Aorta (tissue), 5 donors: ENCODE measurements at places on chromosomes 3 and 15. TPM values are rescaled to one million over a fixed set of nuclear protein-coding genes. Genes with fewer than 3 reads are reported as not detected.

DNA sequence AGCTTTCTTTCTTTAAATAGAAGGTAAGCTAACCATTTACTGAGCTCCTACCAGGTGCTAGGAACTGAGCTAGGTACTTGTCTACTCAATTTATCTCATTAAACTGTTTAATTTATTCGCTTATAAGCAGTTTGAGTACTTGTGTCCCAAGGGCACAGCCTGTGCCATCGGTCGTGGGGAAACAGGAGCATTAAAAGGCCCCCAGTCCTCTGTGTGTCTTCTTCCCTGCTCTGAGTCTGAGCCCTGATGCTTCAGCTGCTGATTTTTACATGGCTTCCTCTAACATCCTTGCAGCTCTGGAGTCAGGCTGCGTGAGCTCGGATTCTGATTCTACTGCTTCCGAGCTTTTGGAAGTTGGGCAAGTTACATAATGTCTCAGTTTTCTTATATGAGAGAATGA lies 239.5 kb downstream of the EDEM1 start:
- H3K36me3 ChIP-seq = no peaks in the 10 kb centered on the region
- H3K4me1 ChIP-seq = no peaks in the 10 kb centered on the region
- no peak overlapping the region for H3K27ac ChIP-seq
- no peak overlapping the region for H3K4me3 ChIP-seq

DNA sequence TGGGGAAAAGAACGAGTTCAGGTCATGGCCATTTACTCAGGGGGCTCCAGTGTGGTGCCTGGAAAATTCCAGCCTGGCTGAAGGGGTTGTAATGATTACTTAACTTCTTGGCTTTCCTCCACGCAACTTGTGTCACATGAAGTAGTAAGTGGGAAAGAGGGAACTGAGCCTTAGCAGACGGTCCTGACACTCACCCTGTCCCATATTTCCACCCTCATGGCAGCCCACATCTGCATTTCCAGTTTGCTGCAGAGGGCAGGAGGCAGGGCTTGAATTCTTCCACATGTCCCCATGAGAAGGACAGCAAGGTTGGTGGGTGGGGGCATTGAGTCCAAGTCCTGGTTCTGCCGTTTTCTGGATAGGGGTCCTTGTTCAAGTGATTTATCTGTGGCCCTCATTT lies 7.8 kb upstream of the CAMP start:
- H3K27me3 ChIP-seq = no peaks in the 10 kb centered on the region
- no peak for DNase-seq
- H3K27ac ChIP-seq = no peak overlapping the region
- H3K4me1 ChIP-seq = peaks cover 2% of the 10 kb centered on the region
- H3K4me3 ChIP-seq = no peak overlapping the region

DNA sequence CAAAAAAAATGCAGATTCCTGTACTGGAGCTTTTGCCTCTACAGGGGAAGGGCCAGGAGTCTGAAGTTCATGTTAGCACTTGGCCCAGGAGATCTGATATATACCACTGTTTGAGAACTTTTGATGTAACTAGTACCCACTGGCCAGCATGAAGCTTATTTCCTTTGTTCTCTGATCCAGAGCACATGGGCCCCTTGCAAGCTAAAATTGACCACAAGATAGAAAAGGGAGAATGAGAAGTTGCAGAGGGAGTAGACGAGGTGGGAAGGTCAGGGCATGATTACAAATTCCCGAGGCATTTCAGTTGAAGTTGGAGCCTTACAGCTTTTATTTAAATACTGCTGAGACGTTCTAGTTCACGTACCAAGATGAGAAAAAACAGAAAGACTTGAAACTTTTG lies 28.2 kb downstream of the TGM4 start:
- H3K27ac ChIP-seq = no peak overlapping the region
- no peak for DNase-seq
- no peaks in the 10 kb centered on the region for H3K27me3 ChIP-seq
- no peaks in the 10 kb centered on the region for H3K4me1 ChIP-seq
- no peak overlapping the region for H3K4me3 ChIP-seq

DNA sequence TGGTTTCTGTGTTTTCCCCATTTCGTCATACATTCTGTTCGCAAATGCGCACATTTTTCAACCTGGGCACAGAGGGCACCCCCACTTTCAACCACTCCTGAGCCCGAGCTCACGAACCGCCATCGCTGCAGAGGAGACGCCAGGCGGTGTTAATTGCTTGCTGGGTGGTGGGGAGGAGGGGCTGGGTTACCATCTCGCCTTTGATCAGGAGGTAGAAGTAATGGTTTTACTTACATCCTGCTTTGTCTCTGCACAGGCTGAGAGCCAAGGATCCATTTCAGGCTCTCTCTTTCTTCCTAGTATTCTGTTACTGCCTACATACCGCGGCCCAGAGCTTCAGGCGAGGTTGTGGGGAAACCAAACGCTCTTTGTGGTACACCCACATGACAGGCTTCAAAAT lies 177.3 kb upstream of the WNT5A start:
- H3K4me3 ChIP-seq = no peak overlapping the region
- DNase-seq = no peak
- no peaks in the 10 kb centered on the region for H3K4me1 ChIP-seq

- peaks cover 3% of the 10 kb centered on the region for H3K36me3 ChIP-seq
- no peak overlapping the region for H3K27ac ChIP-seq
- peaks cover 6% of the 10 kb centered on the region for H3K4me1 ChIP-seq
- H3K27me3 ChIP-seq = no peaks in the 10 kb centered on the region
- H3K4me3 ChIP-seq = no peak overlapping the region
These were observed 24.0 kb downstream of the PLSCR4 start for GRCh38 chr3:146226881-146227280.

DNA sequence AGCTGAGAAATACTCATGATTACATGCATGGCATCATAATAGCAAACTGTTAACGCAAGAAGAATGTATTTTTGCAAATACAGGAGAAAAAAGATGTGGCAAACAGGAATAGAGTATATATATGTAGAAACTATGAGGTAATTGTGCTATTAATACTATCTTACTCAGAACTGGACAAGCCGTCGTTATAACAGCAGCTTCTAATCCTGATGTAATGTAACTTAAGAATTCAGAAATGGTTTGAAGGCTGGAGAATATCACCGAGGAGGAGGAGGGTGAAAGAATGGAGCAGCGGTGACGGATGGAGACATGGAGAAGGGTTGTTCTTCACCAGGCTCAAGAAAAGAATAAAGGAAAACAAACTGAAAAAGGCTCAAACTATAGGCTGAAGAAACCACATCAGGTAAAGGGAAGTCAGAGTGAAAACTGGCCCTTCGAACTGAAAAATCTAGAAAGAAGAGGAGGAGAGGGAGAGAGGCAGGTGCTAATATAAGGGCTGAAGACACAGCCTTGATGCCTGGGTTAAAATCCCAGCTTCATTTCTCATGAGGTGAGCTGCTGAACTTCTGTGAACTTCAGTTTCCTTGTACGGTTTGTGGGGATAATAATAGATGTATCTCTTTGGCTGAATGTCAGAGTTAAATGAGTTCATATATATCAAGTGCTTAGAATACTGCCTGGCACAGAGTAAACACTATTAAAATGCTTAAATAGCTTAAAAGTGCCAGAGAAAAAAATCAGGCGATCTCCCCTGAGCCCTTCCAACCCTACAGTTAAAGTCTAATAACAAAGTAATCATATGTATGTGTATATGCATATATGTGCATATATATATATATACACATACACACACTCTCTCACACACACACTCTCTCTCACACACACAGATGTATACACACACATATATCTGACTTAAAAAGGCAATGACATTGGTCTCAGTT lies 43.9 kb downstream of the GOLIM4 start:
- no peaks in the 10 kb centered on the region for H3K36me3 ChIP-seq
- no peaks in the 10 kb centered on the region for H3K4me1 ChIP-seq
- H3K27ac ChIP-seq = peak overlapping the region; percentile 54
- peak overlapping the region; percentile 47 for H3K4me3 ChIP-seq

DNA sequence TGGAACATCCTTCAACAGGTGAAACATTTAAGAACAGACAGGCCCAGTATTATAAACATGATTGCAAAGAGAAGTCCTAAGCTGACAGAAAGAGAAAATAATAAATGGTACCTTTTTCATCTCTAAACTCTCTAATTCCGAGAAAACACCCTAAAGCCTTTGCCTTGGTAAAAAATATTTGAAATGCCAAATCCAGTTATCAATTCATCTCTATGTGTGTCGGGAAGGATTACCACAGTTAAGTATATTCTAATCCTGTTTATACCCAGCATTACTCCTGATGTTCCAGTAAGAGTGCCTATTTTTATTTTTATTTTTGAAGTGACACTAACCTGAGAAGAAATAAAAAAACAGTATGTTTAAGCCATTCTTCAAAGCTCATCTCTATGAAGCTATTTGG lies 219.3 kb upstream of the NANOGP8 start:
- no peaks in the 10 kb centered on the region for H3K27me3 ChIP-seq
- H3K4me3 ChIP-seq = no peak overlapping the region

Gene CCR9
- polyA plus RNA-seq = not detected
